Cortex of kidney (tissue), 1 donor: ENCODE measurements at places on chromosomes 4 and X.

GRCh38 chr4:57037982-57038604 is 59.4 kb downstream of the POLR2B start:
- no peak for DNase-seq

GRCh38 chr4:143554728-143555597 is 41.5 kb downstream of the SMARCA5 start:
- DNase-seq: no peak

- DNase-seq: no peak
Observed at GRCh38 chrX:15946783-15947580, 92.4 kb upstream of the AP1S2 start.

GRCh38 chr4:77178560-77178959 is 21.6 kb downstream of the CCNG2 start:
- DNase-seq: no peak

GRCh38 chr4:138086611-138087041 is 155.5 kb downstream of the SLC7A11 start:
- DNase-seq: no peak
